NCI-H1105 (cell line): ENCODE measurements at places on chromosomes 1 and 21.

- no peak for DNase-seq
Measured at GRCh38 chr1:162552684-162553252, 8.8 kb upstream of the UAP1 start.

DNA sequence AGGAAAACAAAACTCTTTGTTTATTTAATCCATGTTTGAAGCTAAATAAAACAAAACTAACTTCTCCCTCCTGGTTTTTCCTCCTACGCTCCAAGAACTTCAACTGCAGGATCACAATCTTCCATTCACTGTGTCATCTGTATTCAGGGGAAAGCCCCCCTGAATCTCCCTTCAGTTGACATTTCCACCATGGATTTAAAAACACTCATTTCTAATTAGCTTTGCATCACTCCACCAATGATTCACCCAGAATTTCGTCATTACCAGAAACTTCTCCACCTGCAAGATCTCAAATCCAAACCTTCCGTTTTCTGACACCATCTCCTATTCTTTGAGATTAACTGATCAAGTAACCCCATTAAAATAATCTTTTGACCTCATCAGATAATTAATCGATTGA is 10.9 kb upstream of the RGS5 start:
- DNase-seq: no peak

GRCh38 chr1:225736437-225737098 is 41.1 kb upstream of the SRP9 start:
- DNase-seq: no peak

DNA sequence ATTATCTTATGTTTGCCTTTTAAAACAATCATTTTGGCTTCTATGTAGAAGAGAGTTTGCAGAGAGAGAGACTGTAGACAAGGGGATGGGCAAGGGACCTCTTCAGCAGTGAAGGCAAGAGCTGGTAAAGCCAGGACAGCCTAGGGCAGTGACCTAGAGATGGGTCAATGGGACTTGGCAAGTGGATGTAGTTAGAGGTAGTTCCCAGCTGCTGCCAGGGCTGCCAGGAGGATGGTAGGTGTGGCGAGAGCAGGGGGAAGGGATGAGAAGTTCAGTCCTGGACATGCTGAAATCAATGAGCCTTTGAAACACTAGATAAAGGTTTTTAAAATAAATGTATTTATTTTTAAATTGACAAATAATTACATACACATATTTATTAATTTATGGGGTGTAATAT is 6.4 kb upstream of the SPRR5 start:
- no peak for DNase-seq

DNA sequence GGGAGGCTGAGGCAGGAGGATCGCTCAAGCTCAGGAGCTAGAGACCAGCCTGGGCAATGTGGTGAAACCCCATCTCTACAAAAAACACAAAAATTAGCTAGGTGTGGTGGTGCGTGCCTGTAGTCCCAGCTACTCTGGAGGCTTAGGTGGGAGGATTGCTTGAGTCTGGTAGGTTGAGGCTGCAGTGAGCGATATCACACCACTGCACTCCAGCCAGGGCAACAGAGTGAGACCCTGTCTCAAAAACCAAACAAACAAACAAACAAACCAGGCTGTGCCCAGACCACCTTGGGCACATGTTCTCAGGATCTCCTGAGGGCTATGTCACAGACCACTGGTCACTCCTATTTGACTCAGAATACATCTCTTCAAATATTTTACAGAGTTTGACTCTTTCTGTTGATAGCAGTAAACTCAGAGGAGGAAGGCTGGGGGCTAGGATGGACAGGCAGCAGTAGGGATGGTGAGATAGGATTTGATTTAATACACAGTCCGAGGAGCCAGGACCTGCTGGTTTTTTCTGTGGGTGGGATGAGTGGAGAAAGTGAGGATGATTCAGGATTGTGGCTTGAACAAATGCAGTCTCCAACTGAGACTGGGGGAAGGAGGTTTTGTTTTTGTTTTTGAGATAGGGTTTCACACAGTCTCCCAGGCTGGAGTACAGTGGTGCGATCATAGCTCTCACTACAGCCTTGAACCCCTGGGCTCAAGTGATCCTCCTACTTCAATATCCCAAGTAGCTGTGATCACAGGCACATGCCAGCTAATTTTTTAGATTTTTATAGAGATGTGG is 46.5 kb downstream of the OLFML3 start:
- no peak for DNase-seq

GRCh38 chr1:182122913-182123260 is 61.4 kb upstream of the ZNF648 start:
- DNase-seq: no peak

DNA sequence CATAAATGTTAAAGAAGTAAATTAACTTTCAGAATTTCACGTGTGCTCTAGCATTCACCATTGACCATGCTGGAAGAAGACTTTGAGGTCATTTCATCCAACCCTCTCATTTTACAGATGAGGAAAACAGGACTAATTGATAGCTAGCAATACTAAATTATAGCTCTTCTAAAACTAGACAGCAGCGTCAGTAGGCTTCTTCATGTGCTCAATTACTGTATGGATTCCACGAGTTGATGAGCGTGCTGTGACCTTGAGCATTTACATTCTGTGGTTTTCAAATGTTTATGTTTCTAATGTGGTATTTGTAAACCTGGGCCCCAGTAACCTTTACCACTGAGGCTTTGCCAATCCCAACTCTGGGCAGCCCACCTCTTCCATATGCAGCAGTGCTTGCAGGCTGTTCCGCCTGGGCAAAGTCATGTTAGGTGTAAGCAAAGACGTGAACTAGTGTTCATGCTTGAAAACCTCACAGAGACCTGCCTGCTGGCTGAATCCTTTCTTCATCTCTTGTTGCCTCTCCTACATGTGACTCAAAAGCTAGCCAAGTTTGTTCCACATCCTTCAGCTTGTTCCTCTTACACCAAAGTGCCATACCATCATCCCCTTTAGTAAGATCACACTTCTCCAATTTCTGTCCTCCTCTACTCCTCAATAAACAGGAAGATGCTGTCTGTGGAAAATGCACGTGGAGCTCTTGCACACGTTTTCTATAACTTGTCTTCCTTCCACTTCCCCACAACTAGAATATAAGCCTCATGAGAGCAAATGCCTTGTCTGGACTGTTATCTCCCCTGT is 17.2 kb downstream of the KCNJ15 start:
- no peak for DNase-seq

GRCh38 chr1:62417351-62417999 is 19.4 kb upstream of the USP1 start:
- no peak for DNase-seq

GRCh38 chr1:5514527-5515183 is 477.6 kb downstream of the NPHP4 start:
- peak; percentile 72 for DNase-seq

- DNase-seq: no peak
Measured at GRCh38 chr1:204325944-204326343, 33.8 kb downstream of the PLEKHA6 start.

DNA sequence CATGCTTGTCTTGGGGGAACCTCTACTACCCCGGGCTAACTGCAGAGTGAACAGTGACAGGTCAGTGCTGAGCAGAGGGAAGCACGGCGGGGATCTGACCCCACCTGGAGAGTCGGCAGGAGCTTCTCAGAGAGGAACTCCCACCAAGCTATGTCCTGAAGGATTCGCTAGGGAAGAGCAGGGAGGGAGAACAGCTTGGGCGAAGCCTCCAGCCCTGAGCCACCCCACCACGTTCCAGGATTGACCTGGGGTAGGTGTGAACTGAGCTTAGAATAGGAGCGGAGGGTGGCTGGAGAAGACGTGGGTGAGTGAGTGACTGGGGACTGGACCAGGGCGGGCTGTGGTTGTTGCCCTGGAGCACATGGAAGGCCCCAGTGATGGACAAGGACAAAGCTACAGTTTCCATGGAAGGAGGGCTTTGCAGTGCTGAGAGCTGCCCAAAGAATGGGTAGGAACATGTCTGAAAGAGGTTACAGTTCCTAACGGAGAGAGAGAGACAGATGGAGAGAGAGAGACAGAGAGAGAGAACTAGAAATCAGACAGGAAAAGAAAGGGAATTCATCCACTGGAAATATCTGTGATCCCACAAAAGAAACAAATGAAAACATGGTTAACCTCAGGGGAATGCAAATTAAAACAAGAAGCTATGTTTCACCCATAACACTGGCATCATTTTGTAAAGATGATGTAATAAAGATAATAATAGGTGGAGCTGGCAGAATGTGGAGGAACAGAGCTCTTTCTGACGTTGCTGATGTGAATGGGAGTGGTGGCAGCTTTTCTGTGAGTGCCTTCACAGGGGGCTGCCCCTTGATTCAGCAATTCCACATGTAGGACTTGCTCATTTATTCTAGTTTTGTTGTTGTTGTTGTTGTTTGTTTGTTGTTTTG is 17.2 kb downstream of the BSND start:
- DNase-seq: no peak

DNA sequence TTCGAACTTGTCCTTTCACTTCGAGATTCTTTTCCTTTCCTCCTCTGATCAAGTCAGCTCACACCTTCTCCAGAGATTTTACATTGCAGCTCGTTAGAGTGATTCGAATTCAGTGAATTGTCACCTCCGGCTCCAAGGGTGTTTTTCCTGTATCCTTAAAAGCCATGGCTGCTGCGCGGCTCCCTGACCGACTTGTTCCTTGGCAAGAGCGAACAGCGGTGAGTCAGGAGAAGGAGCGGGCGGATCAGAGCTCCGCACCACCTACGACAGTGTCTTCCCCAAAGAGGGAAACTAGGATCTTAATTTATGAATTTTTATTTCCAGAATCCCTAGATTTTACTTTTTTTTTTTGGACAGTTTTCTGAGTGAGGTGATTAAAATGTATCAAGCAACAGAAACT is 204.4 kb upstream of the ADGRL2 start:
- no peak for DNase-seq
